ENCODE measurements at places on chromosomes 6 and 20.

DNA sequence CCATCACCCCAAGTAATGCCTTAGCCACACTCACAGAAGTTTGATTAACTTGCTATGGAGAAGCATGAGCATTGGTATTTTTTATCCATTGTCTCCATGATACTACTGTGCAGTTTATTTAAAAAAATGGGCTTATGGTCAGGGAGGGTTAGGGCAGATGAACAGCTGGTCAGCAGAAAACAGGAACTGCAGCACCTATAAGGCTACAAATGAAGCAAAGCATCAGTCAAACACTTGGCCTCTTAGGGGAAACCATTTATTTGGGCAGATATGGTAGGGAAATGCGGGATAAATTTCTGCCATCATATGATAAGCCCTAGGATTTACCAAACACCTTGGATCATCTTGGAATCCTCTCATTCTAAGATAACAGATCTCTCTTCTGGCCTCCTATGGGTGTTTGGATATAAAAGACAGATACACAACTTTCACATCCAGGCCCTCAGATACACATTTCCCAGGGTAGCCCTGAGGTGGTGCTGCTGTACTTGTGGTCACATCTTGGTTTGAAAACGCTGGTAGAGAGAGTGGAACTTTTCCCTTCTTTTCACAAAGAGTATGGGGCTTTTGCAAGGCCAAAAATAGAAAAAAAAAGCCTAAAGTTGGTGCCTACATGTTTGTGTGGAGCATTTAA lies 42.8 kb upstream of the AHI1 start:
- no peak for DNase-seq

DNA sequence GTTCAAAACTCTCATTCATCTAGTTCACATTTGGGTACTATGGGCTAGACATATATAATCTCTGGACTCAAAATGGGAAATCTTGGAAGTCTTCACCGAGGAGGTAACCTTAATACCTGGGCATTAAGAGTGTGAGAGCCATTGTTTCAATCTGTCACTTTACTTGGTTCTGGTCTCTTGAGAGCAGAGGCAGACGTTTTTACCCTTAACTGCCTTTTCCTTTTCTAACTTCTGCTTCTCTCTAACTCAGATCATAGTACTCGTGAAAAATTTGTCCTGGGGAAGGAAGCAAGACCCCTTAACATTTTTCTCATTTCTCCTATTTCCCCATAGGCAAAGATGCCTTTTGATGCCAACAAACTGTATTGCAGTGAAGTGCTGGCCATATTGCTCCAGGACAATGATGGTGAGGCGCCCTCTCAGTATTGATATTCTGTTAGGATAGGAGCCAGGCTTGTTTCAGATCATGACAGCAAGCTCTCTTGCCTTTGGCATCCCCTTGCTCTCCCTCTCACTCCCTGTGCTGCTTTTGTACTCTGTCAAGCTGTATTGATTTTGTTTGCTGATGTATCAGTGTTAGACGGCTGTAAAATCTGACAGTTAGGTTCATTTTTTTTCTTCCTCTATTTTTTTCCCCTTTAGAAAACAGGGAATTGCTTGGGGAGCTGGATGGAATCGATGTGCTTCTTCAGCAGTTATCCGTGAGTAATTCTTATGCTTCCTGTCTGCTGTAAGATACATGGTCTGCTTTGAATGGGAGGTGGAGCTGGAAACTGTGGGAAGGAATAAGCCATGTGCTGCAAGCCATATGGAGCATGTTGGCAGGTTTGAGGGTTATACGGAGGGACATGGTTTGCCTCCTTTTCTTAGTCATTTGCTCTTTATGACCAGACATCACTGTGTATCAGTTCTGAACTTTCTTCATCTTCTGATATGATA lies 83.5 kb downstream of the CTNNBL1 start:
- DNase-seq, result no peak

GRCh38 chr20:20697325-20697845 lies 15.1 kb downstream of the RALGAPA2 start:
- DNase-seq, result no peak

DNA sequence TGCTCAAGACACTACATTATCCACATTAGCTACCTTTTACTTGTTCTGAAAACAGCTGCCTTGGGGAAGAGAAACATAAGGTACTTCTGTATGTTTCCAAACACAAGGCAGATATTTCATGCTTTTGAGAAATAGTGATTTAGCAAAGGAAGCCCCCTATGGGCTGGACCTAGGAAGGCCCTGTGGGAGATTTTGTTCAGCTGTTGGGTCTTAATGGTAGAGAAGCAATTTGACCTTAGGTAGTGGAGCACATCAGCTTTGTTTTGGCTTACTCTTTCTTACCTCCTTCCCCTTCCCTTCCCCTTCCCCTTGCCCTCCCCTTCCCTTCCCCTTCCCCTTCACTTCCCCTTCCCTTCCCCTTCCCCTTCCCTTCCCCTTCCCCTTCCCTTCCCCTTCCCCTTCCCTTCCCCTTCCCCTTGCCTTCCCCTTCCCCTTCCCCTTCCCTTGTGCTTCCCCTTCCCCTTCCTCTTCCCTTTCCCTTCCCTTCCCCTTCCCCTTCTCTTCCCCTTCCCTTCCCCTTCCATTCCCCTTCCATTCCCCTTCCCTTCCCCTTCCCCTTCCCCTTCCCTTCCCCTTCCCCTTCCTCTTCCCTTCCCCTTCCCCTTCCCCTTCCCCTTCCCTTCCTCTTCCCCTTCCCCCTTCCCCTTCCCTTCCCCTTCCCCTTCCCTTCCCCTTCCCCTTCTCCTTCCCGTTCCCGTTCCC lies 84.6 kb downstream of the ANKS1A start:
- DNase-seq, result no peak

DNA sequence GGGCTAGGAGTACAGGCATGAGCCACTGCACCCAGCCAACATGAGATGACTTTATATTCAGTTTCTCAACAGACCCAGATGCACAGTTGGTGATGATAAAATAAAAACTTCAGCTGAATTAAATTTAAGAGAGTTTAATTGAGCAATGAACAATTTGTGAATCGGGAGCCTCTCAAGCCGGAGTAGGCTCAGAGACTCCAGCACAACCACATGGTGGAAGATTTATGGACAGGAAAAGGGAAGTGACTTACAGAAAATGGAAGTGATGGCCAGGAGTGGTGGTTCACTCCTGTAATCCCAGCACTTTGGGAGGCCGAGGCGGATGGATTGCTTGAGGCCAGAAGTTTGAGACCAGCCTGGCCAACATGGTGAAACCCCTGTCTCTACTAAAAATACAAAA lies 10.4 kb upstream of the BCAS4 start:
- DNase-seq, result no peak

- no peak for DNase-seq
These were observed 42.4 kb downstream of the SCGN start for GRCh38 chr6:25694366-25694765.

- no peak for DNase-seq
These were observed 25.7 kb downstream of the KCNK5 start for GRCh38 chr6:39203436-39204159.

DNA sequence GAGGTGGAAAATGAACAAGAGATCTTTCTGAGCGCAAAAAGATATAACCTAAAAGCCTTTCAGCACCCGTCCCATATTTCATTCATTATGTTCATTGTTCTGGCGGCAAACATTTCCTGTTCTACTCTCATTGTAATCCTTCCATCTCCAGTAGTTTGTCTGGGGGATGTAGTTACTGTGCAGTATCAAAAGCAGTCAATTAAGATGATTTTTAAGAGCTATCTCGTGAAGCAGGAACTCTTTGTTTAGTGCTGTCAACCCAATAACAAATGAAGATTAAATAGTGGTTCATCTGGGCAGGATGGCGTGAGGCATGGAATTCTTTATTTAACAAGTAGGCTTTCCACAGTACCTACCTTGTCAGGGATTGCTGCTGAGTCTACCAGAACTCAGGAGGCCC lies 876.7 kb downstream of the HACE1 start:
- no peak for DNase-seq

GRCh38 chr6:147204843-147205311 lies 660 bp downstream of the STXBP5 start:
- DNase-seq, result no peak

DNA sequence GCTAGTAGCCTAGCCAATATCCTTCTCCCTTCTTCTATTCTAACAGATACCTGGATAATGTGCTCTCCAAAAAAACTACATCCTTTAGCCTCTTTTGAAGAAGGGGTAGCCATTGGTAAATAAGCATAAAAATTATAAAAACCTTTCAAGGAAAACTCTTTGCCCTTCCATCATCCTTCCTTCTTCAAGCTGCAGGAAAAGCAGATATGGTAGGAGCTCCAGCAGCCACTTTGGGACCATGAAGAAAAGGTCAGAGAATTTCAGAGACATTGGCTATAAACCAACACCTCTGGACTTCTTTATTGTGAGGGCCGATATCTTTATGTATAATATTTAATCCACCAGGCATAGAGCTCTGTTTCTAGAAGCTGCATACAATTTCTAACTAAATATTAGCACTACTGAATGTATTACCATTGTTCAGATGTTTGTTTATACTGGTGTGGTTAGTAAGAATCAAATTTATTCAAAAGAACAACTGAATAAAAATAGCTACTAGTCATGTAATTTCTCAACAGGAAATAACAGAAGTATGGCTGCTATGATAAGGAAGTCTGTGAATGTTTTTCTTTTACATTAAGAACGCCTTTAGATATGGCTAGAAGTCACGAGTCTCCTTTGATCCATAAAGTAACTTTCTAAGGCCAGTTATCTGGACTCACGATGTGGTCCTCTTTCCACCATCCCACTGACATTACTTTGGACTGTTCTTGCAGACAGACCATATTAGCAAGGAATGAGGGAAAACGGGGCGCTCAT lies 32.2 kb downstream of the MYLK4 start:
- no peak for DNase-seq

DNA sequence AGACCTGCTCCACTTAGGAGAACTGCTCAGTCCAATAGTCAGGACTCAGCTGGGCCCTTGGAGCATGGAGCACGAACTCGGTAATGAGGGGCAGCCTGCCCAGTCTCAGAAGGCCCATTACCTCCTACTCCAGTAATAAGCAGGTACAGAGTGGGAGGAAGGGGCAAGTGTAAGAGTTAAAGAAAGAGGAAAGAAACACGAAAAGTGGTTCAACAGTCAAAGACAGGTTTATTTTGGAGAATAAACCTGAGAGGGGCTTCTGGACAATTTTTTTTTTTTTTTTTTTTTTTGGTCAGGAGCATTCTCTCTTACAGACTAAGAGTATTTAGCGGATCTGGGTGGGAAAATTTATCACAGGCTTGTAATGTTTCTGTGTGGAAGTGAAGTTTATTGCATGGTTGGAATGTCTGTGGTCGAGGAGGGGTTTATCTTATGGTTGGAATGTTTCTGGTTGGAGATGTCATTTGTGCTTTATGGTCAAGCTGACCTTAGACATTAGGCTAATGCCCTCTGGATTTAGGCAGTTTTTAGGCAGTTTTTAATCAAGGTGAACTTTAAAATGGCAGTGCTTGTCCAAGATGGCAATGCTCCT lies 340.1 kb downstream of the BCKDHB start:
- no peak for DNase-seq

DNA sequence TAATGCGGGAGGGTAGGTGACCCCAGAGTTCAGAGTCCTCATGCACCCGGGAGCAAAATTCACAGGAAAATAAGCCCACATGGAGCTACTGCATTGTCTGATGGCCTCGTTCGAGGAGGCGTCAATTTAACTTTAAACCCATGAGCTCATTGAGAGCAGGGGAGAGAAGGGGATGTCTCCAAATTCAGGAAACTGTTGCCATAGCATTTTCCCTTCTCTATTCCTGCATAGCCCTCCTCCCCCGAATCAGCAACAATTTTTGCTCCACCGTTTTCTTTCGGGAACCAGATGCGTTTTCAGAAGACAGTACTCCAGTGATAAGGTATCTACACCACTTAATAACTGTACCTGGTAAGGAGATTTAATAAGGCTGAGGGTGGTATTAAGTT lies 324 bp upstream of the LAMP5 start:
- DNase-seq, result no peak

DNA sequence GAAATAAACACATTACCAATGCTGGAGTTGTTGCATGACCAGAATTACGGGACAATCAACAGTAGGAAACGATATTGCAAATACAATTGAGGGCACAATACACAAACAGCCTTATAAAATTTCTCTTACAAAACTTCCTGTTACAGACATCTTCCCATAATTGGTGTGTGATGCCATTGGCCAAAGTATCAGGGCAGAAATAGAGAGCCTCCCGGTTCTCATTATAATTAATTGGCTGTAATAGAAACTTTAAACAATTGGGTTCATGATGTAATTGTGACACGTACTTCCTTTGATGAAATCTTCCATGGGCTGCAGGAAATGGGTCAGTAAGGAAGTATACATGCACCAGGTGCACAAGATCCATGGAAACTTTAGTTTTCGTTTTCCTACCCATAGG lies 40.3 kb upstream of the RALGAPA2 start:
- DNase-seq, result no peak

DNA sequence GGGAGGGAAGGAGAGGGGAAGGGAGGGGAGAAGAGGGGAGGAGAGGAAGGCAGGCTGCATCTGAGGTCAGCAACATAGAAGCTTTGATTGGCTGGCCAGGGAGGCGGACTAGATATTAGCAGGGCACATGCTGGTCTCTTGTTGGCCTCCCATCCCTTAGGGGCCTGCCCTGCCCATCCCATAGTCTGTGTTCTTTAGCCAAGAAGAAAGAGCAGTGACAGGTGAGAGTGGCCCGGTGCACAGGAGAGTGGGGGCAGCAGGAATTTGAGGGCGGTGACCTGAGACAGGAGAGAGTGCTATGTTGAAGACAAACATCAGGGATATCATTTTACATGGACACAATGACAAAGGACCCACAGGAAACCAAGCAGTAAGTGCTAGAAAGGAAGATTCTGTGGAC lies 413.5 kb downstream of the SYNE1 start:
- no peak for DNase-seq

DNA sequence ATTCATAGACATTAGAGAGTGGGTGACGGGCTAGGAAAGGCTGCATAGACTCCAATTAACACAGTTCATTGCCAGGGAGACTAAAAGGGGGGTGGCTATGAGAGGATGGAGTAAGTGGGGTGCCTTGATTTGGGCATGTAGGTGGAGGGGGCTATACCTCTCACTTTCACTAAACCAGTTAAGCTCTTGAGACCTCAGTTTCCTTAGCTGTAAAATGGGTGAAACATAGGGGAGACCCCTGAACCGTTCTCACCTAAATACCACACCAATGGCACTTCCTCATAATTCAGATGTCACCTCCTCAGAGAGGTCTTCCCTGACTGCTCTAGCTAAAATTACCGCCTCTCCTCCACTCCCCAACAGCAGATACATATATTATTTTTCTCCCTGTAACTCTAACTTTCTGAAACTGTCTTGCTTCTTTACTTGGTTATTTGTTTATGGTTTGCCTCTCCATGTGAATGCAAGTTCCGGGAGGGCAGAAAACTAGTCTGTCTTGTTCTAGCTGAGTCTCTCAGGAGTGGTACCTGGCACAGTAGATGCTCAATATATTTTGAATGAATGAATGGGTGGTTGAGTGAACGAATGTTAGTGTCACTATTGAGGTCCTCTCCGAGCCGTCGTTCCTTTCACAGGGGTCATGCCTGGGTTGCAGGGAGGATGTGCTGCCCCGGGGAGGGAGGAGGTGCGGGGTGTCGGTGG lies 615 bp upstream of the EYA2 start:
- no peak for DNase-seq

DNA sequence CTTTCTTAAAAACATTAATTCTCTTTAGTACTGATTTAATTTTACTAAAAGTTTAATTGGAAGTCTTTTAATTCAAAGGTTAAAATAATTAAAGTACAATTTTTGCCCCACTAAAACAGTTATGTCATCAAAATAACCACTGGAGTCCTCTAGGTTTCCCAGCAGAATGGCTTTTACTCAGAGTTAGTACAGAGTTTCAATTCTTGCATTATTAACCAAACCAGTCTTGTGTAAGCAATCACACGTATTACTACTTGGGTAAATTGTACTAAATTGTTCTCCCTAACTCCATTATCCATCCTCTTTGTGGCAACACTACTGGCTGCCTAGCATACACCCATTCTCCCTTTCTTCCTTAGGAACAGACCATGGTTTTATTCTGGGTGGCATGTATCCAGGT lies 36.9 kb downstream of the CDK19 start:
- DNase-seq, result no peak
